Calu3 (cell line): ENCODE measurements at places on chromosomes 13 and 19.

GRCh38 chr13:29436721-29437280, 158.7 kb downstream of the SLC7A1 start:
- DNase-seq, result no peak

GRCh38 chr19:6718741-6719539, 1.5 kb downstream of the C3 start:
- DNase-seq, result peak; percentile 24

DNA sequence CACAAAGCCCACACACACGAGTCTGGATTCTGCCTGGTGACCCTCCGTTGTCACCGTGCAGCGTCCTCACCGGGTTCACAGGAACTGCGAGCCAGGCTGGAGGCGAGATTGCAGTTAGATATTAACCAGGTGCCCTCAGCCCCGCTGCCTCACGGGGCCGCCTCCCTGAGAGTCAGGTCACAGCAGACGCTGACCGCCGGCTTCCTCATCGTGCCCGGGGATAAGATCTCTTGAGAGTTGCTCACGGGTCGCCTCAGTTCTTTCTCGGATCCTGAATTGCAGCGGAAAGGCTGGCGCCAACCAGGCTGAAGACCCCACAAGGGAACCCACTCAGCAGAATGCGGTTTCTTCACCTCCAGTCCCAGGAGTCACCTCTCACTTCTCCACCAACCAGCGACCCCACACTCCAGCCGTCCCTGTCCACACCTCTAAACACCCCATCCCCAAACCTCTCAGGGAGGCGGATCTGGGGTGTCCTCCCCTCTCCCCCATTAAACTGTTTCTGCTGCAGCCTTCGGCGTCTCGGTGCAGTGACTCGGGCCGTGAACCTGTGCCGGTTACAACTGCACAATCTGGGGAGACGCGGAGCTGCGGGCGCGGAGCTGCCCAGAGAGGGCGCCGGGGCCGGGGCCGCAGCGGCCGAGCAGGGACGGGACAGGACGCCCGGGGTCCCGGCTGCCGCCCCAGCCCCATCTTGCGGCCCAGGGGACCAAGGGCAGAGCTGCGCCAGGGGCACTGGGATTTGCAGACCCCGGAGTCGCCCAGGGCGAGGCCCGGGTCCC, 591 bp downstream of the ZNF823 start:
- peak; percentile 68 for DNase-seq

DNA sequence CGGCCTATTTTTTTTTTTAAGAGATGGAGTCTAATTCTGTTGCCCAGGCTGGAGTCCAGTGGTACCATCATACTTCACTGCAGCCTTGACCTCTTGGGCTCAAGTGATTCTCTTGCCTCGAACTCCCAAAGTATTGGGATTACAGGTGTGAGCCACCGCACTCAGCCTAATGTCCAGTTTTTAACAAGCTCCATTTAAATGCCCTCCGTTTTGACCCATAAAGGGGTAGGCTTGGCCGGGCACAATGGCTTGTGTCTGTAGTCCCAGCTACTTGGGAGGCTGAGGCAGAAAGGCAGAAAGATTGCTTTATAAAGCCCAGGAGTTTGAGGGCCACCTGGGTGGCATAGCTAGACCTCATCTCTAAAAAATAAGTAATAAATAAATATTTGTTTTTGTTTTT, 11.8 kb downstream of the LDLR start:
- no peak for DNase-seq

DNA sequence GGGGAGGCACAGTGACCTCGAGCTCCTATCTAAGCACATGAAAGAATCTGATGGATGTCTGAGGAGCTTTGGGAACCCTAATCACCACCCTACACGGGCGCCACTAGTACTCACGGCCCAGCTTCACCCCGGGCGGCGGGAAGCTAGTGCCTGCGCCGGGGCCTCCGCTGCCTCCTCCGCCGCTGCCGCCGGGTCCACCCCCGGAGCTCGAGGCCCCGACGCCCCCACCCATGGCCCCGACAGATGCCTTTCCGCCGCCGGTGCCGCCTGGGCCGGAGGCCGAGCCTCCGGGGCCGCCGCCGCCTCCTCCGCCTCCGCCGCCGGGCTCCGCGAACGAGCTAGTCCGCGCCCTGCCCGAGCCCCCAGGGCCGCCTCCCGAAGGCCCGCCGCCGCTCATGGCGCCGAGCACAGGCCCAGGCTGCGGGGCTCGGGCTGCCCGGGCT, 312 bp downstream of the GSK3A start:
- DNase-seq, result peak; percentile 33

GRCh38 chr19:52664461-52664860, 26.3 kb upstream of the ZNF83 start:
- no peak for DNase-seq

- DNase-seq, result no peak
These were observed 820.6 kb downstream of the PCDH17 start for GRCh38 chr13:58452123-58452623.

- no peak for DNase-seq
These were observed 6.0 kb upstream of the ATP8A2 start for GRCh38 chr13:25365720-25366235.

DNA sequence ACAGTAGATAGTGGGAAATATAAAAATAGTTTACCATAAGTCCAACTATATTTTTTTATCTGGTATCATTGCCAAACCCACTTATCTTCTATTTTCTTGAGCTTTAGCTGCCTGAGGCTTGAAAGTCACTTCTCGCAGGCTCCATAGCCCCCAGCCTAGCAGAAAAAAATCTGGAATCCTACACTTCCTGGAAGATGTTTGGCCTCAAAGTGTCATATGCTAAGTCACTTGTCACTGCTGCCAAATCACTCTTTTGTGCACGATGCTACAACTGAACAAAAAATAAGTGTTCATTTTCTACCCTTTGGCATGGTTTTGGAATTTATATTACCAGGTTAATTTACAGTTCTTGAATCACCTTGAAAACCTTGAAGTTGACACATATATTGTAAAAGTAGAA, 612.5 kb upstream of the ATXN8OS start:
- no peak for DNase-seq

- no peak for DNase-seq
These were observed 62.7 kb downstream of the MICU2 start for GRCh38 chr13:21541271-21541670.

DNA sequence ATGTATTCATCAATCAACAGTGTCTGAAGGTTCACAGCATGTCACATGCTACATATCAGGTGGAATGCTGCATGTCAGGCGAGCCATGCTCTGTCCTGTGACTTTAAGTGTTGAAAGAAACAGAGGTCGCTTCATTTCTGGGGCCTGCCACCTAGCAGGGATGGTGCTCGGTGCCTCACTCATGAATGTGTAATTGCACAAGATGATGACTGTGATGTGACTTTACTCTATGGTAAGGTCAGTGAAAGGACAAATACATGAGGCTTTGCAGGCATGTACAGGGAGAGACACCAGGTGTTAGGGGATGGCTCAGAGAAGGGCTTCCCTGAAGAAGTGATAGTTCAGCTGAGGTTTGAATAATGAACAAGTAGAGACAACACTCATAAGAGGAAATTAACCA, 66.7 kb downstream of the FRY start:
- no peak for DNase-seq

GRCh38 chr13:91946498-91947070, 548.2 kb downstream of the GPC5 start:
- DNase-seq, result no peak

GRCh38 chr19:35975608-35976214, 19.3 kb upstream of the SDHAF1 start:
- DNase-seq, result peak; percentile 25

DNA sequence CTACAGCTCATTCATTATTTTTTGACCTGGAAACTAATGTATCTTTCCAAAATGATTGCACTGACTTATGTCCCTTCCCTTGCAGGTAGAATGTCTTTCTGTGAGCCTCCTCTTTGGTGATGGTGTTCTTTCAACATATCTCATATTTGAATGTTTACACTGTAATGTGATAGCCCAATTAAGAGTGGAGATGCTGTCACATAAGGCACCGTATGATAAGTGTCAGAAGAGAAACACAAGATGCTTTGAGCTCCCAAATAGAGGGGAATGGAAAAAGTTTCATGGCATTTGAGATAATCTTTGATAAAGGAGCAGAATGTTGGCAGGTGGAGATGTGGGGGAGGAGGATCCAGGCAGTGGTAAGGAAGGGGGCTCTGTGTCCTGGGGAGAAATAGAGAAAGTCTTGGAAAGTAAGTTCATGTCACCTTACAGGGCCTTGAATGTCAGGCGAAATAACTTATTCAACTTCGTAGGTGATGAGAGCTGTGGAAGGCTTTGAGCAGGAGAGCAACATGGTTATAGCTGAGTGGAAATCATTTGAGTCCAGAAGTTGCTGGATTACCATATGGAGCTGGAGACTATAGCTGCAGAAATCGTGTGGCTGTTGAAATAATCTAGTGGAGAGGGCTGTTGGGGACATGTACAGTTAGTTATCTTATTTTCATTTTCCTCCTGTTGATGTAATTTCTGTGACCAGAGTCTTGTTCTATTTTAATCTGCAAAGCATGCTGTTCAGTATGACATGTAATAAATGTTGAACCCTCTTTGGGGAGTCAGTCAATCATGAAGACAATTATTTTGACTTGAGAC, 10.3 kb upstream of the RNF113B start:
- DNase-seq, result no peak

DNA sequence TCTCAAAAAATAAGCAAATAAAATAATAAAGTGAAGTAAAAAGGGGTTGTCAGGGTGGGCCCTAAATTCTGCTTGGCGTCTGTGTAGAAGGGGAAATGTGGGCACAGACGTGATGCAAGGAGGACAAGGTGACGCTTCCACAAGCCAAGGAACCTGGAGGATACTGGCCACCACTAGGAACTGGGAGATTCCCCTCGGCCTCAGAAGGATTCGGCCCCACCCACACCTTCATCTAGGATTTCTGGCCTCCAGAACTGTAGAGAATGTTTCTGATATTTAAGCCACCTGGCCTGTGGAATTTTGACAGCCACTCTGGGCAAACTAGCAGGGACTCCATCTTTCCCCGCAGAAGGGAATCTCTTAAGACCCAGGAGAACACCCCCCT, 1.1 kb downstream of the PLEKHJ1 start:
- DNase-seq, result no peak

DNA sequence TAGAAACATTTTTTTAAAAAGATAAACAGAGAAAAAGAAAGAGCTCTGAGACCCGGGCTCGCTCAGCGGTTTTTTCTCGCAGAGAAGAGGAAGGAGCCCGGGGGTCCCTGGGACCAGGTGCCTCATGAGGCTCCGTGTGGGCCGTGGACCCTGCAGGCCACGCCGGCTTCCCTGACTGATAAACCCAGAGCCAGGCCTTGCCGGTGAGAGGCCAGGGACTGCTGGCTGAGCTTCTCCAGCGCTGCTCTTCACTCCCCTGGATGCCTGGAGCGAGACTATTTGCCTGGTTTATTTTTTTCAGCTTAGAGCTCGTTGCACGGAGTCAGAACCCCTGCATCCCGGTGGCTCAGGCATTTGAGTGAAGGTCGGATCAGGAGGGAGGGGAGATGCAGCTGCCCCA, 53.4 kb upstream of the F7 start:
- no peak for DNase-seq

DNA sequence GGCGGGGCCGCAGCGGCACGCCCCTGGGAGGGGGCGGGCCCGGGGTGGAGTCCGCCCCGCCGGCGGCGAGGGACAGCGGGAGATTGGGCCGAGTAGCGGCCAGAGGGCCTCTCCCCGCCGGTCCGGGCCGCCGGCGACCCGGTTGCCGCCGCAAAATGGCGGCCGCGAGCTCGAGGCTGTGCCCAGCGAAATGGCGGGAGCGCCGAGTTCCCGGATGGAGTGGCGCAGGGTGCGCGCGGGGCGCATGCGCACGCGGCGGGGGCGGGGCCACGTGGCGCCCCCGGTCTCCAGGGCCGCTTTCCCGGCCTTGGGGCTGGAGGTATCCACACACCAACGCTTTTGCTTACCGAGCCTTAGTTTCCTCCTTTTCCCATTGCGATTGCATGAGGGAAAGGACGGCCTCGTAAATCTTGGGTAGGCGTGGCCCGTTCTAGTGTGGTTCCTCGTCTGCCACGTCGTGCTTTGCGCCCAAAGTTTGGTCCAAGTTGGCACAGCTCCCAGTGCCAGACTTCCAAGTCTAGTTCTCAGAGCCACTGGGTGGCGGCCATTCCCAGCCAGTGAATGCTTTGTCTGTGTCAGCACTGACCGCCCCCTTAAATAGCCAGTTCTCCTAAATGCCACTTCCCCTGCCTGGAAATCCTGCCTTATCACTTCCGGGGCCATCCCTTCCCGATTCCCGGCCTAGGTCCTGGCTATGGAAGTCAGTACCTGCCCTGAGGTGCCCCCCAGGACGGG, 513 bp downstream of the CIRBP start:
- DNase-seq, result peak; percentile 87

GRCh38 chr19:31139871-31140505, 209.2 kb downstream of the TSHZ3 start:
- no peak for DNase-seq

- DNase-seq, result no peak
These were observed 177.9 kb downstream of the COL4A1 start for GRCh38 chr13:110129076-110129475.

DNA sequence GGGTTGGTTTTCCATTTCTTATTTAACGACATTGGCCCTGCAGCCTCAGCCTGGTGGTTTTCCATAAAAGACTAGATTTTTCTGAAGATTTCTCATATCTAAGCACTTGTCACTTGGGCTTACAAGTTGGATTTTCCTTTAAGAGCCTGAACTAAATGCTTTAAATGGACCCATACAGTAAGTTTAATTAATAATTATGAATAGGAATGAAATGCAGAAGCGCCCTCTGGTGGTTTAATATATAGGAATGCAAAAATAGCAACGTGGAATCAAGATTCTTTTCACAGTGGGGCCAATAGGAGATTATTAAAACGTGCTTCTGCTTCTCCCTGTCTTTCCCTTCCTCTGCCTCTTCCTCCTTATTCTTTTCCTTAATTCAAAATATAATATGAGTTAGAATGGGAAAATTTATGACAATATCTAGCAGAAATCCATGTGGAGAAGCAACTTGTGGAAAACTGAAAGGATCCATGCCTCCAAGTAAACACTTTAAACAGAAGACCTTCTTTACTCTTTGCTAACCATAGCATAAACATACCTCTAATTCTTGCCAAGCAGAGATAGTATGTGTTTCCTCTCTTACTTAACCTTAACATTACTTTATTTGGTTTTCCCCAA, 324.0 kb downstream of the GPC5 start:
- no peak for DNase-seq

- no peak for DNase-seq
These were observed 757 bp upstream of the LMNB2 start for GRCh38 chr19:2457394-2458037.

- DNase-seq, result no peak
These were observed 34.9 kb upstream of the FLT1 start for GRCh38 chr13:28529836-28530235.

DNA sequence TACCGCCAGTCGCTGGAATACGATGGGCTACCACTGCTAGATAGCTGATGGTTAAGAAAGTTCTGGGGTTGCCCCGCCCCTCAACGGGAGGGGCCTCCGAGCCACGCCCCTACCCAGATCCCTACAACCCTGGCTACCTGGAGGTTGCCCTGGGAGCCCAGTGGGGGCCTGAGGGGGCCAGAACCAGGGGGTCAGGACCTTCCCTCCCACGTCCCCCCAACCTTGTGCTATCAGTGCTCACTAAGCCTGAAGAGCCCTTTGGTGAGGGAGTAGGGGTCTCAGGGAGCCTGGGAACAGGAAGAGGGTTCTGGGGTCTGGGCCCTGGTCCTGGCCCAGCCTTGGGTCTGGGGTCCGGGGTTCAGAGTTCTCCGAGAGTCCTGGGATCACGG, 8.9 kb downstream of the OCEL1 start:
- DNase-seq, result peak; percentile 53

GRCh38 chr19:32309711-32310390, 35.6 kb upstream of the ZNF507 start:
- DNase-seq, result peak; percentile 45
